ENCODE measurements at places on chromosomes 11 and 22.

DNA sequence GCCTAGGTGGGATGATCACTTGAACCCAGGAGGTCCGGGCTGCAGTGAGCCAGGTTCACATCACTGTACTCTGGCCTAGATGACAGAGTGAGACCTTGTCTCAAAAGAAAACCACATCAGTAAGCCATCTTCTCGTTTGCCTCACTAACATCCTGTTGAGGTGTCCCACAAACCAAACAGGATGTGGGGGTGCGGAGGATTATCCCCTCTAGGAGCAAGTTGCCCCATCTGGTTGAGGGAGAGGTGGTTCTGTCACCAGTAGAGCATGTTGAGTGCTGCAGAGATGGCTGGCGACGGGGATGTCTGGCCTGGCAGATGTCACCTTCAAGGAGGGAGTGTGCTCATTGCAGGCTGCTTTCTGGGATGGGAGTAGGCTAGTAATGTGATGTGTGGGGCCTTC, 72.4 kb downstream of the ZNRF3 start:
- DNase-seq = peak; percentile 31

- no peak for DNase-seq
Observed at GRCh38 chr11:3170756-3171650, 5.9 kb upstream of the OSBPL5 start.

DNA sequence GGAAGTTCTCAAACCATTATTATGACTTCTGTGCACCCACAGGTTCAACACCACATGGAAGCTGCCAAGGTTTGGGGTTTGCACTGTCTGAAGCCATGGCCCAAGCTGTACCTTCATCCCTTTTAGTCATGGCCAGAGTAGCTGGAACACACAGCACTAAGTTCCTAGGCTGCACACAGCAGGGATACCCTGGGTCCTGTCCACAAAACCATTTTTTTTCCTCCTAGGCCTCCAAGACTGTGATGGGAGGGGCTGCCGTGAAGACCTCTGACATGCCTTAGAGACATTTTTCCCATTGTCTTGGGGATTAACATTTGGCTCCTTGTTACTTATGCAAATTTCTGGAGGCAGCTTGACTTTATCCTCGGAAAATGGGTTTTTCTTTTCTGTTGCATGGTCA, 42.7 kb downstream of the DDIAS start:
- DNase-seq = no peak

DNA sequence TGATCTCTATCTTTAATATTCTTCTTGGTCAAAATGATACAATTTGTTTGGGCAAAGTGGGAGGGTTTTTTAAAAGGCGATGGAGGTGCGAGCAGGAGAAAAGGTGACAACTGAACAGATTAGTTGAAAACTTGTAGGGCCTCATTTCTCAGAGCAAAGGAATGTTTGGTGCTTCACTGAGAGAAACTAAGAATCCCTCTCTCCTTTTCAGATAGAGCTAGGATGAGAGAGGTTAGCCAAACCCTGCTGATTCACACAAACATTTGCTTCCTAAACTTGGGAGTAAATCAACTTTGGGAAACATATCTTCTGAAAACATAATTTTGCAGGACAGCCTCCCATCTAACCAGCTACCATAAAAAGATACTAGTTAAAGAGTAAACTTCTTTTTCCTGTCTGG, 57.0 kb downstream of the PHF21A start:
- DNase-seq = no peak

GRCh38 chr11:105609832-105610781, at the start of gene GRIA4:
TSS of gene GRIA4 (plus strand) at chr11:105610073. CDS start at chr11:105610998, 925 bp downstream.
- DNase-seq = no peak

- DNase-seq = no peak
Observed at GRCh38 chr11:68912254-68912653, 8.6 kb downstream of the IGHMBP2 start.

GRCh38 chr11:132439711-132440255, 1069.4 kb downstream of the NTM start:
- no peak for DNase-seq

DNA sequence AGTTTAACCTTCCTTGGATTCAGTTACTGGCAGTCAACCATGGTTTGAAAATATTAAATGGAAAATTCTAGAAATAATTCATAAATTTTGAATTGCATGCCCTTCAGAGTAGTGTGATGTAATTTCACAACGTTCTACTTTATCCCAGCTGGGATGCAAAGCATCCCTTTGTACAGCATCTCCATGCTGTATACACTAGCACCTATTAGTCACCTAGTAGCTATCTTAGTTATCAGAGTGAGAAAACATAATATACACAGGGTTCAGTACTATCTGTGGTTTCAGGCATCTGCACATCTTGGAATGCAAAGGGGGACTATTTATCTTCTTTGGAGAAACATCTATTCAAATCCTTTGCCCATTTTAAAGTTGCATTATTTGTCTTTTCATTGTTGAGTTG, 30.8 kb downstream of the CBL start:
- DNase-seq = no peak

DNA sequence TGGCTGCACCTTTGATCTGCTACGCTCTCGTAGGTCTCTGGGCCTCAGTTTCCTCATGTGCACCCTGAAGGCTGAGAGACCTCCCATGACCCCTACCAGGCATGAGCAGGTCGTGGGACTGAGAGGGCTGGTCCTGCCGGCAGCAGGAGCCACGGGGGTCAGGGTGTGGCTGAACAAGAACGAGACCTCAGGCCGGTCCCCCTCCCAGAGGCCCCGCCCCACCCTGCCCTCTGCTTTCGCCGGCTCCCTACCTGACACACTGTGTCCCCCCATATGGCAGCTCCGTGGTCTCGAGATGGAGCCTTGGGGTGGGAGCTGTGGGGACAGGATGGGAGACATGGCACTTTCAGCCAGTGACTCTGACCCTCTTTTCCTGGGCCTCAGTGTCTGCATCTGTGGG, 40.6 kb downstream of the CDKN1C start:
- no peak for DNase-seq

- no peak for DNase-seq
Observed at GRCh38 chr11:40877981-40878380, 581.5 kb downstream of the LRRC4C start.

- no peak for DNase-seq
Observed at GRCh38 chr22:23697031-23697970, 6.5 kb downstream of the RGL4 start.

- DNase-seq = no peak
Observed at GRCh38 chr22:32607086-32607485, 132.5 kb downstream of the FBXO7 start.

DNA sequence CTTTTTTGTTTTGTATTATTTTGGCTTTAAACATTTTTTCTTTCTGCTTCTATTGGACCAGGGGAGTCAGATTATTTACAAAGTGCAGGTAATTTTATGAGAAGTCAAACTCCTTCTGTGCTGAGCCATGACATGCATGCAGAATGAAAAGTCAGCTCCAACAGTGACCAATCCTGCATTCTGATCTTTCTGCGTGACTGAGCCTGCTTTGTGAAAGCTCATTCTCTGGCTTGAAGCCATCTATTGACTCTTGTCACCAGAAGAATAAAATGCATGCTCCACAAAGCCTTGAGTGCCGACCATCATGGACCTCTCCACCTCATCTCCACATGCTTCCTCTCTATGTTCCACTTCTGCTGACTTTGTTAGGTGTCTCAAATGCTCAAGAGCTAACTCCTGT, 50.2 kb downstream of the MIAT start:
- DNase-seq = no peak
